ENCODE measurements at places on chromosomes 11 and 22.

DNA sequence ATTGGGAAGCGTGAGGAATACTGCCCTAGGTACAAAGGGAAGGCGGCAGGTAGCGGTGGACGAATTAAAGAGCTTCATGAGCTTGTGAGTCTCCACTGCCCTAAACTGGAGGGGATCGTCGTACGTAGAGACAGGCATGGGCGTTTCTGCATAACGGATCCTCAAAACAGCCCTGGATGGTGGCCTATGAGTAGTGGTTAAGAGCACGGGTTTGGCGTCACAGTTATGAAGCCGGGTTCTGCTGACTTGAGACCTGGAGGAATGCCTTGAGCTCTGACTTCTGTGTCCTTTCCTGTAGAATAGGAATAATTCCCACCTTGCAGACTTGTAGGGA lies 335 bp downstream of the TMEM138 start:
- DNase-seq, result no peak

DNA sequence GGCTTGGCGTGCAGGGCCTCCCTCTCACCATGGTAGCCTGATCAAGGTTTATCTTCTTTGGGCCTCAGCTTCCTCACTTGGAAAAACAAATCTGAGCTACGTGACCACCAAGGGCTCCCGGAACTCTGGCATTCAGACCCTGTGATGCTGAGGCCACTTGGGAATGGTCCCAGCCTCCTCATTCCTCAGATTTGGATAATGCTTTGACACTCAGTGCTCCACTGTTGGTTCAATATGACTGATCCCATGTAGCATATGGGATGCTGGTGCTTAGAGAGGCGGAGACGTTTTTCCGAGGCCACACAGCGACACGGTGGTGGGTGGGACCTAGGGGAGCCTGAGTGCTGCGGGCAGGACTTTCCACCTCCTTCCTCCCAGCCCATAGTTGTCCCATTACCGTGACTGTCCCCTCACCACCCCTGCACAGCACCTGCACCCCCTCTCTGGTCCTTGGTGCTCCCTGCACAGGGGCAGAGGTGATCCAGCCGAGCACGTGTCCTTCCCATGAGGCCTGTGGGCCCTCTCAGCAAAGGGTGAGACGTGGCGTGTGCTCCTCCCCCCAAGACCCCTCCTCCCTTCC lies 23.1 kb downstream of the MB start:
- no peak for DNase-seq

DNA sequence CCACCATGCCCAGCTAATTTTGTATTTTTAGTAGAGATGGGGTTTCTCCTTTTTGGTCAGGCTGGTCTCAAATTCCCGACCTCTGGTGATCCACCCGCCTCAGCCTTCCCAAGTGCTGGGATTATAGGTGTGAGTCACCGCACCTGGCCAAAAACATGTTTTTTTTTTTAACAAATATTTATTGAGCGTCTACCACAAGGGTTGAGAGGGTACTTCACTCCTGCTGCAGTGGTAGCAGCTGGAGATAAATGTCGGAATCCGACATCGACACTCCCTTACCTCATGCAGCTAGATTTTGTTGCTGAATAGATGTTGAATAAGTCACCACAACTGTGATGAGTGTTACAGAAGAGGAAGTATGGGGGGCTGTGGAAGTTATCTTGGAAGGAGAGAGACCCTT lies 971 bp downstream of the DNAJB13 start:
- DNase-seq, result no peak

DNA sequence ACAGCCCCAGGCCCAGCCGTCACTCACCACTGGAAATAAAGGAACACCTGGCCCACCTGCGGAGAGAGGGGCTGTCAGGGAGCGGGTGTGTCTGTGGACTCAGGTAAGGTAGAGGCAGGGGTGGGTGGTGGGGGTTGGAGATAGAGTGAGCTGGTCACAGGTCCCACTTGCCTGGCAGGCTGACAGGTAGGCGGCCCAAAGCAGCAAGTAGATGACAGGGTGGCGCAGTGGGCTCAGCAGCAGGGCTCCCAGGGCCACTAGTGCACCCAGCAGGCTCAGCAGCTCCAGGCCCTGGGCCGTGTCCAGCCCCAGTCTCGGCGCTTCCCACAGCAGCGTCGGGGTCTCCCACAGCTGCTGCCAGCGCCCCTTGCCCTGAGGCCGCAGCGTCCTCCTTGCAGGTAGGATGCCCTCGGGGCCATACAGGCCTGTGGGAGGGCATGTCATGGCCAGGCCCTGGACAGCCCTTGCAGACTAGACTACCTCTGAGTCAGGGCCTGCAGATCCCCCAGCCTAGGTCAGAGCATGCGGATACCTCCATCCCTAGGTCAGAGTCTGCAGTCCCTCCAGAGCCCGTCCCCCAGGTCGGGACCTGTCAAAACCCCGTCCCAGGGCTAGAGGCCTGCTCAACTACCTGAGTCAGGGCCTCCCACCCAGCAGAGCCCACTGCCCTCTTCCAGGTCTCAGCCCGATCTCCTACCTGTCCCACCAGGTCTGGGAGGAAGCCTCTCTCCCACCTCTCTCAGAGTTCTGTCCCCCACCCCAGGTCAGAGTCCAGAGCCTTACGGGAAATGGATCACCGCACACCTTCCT lies 686 bp downstream of the LMF2 start:
- no peak for DNase-seq

DNA sequence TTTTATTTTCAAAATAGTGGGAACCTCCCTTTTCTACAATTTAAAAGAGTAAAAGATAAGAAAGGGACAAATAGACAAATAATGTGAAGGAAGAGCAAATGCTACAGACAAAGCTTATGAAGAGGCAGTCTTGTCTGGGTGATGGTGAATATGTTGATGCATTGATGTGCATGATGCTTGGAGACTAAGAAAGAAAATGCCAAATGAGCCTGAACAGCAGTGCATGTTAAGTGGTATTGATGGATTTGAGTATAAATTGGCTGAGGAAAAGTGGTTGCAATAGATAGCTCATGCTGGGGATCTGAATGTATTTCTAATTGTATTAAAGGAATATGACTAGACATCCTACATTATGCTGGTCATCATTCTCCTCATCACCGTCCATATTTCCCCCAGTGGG lies 268.6 kb upstream of the ANO5 start:
- DNase-seq, result no peak

DNA sequence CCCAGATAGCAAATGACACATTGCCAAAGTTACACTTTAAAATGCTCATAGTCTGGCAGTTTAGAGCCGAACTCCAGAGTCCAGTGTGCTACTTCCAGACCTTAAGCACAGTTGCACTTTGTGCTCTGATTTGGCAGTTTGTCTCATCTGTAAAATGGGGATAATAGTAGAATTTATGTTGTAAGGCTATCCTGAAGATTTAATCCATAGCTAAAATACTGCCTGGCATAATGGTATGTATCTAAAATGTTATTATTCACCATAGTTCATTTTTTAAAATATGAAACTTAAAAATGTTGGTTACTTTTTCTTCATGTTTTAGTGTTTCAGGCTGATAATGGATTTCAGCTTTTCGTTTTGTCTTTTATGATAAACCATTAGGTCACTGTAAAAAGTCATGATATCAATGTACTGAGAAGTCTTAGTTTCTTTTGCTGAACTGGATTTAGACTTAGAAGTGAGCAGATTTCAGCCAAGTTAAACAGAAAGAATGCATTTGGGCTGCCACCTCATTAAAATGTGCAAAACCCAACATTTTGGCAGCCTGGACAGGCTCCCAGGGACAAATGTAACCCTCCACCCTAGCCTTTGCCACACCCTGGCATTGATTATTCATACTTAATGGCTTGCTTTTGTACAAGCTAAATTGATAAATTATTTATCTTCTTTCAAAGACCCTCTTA lies 933 bp downstream of the OLFML1 start:
- DNase-seq, result no peak

DNA sequence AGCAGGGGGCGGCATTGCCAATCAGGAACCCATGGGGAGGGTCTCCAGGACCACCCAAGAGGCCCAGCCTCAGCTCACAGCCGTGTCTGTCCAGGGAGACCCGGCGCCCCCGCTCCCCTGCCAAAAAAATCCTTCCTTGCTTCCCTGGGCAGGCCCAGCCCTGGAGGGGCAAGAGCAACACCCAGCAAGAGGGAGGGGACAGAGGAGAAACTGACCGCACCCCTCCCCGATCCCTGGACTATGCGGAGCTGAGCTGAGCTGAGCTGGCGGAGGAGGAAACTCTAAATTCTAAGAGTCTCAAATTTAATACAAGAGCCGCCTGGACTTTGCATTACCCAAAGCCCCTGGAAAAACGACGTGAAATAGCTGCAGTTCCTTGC lies 52.0 kb upstream of the SHISAL1 start:
- no peak for DNase-seq

GRCh38 chr11:73461335-73461840 lies 85.2 kb downstream of the RELT start:
- no peak for DNase-seq

DNA sequence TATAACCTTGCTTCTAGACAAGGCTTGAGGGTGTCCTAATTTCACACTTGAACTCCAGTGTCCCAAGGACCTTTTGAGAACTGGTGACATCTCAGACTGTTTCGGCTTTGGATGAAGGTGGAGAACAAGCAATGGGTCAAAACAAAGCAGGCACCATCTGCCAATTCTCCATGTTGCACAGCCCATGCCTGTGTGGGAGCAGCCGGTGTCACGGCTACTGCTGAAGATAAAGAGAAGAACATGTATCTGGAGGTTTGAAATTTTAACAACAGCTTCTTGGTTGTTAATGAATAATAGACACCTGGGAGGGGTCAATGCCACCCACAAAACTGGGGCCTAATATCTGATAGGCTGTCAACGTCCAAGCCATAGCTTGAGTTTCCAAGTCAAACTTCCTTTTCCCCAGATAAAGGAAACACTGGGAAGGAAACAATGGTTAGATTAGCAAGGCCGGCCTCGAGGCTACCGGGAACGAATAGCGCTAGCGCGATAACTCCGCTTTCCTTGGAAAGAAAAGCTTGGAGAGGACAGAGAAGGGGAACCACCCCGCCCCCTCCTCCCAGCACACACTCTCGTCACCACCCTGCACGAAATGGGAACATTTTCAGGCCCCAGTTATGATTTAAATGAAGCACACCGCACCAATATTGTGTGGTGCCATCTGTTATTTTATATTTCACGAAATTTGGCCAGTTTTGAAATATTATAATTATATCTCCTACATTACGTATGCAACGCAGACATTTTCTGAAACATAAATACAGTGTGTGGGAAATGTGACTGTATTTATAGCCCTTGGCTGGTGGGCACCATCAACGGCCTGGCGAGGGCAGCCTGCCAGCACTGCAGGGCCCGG lies 21.8 kb upstream of the OPCML start:
- no peak for DNase-seq

GRCh38 chr11:100808904-100809491 lies 121.9 kb downstream of the ARHGAP42 start:
- DNase-seq, result no peak

- DNase-seq, result no peak
These were observed 24.9 kb upstream of the PACSIN2 start for GRCh38 chr22:43039800-43040199.

- DNase-seq, result no peak
These were observed 17.8 kb downstream of the CHORDC1 start for GRCh38 chr11:90204832-90205646.

GRCh38 chr11:60905047-60905446 lies 1.3 kb downstream of the PRPF19 start:
- no peak for DNase-seq

GRCh38 chr11:119423509-119424254 lies 710 bp upstream of the THY1 start:
- DNase-seq, result no peak

DNA sequence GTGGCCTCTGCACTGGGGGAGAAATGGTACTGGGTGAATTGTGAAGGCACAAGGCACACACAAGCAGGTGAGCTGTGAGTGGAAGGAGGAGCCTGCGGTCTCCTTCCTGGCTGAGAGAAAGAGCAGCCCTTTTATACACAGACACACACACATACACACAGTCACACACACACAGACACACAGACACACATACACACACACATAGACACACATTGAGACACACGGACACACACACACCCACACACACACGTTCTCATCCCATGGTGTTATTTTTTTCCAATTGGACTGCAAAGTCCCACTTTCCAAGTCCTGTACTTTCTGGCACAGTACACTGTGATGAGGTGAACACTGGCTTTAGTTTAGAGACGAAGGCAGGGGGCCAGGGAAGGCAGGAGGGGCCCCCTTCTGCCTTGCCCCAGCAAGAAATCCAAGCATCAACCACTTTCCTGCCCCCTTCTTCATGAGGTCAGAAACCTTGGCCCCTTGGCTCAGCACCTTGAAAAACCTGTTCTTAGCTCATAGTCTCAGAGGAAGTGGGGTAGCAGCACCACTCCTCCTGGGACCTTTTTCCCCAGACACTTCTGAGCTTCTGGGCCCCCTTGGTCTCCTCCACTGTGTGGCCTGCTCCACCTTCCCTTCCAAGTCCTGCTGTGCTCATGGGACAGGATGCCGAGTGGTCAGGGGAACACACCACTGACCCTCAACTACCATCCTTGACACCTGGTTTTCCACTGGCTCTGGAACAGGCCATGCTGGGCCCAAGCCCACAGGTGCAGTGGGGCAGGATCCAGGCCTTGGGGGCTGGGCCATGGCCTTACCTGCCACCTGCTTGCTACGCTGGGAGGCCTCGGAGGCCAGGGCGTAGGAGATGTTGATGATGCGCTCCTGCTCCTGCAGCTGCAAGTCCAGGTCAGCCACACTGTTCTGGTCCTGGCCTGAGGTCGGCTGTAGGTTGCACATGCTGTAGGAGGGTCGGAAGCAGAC lies 43.8 kb downstream of the C11orf58 start:
- no peak for DNase-seq

GRCh38 chr11:115645631-115646317 lies 141.6 kb upstream of the CADM1 start:
- no peak for DNase-seq

DNA sequence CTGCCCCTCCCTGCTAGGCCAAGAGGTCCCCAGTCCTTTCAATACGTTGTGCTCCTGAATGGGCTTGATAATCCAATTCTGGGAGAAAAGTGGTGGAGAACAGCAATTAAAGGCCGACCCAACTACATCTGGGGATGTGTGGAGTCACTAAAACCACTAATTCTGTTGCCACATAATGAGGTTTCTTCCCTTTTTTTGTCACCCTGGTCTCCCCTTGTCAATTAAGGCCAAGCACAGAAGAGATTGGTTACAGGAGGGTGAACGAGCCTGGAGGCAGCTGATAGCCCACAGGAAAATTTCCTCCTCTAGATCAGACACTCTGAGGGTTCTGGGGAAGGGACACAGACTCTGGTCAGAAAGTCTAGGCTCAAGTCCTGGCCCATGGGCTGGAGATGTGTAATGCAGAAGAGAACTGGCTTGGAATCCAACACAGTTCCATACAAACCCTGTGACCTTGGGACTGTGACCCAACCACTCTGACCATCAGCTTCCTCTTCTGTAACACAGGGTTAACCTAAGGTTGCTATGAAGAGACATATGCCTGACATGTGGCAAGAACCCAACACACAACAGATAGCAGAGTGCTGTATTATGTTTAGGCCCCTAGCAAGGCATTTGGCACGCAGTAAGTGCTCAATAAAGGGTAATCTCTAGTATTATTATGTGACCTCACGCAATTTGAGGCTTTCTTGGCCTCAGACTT lies 146.4 kb downstream of the CHST1 start:
- DNase-seq, result no peak

- DNase-seq, result no peak
These were observed 515.1 kb downstream of the INSC start for GRCh38 chr11:15629690-15630321.

GRCh38 chr11:35321532-35322317 lies 97.6 kb downstream of the SLC1A2 start:
- DNase-seq, result no peak

- DNase-seq, result no peak
These were observed 1.7 kb upstream of the SLC29A2 start for GRCh38 chr11:66373265-66373664.
